CD4-positive, CD25-positive, alpha-beta regulatory T cell (primary cell): ENCODE measurements at places on chromosomes 7 and 10. TPM values are rescaled to one million over a fixed set of nuclear protein-coding genes. Genes with fewer than 3 reads are reported as not detected.

CALML5 gene
- not detected for polyA plus RNA-seq

C10orf71 gene
- not detected for polyA plus RNA-seq

CYP2E1 gene
- not detected for polyA plus RNA-seq

CTBP2 gene
- polyA plus RNA-seq = 0.13 TPM

ANKRD1 gene
- not detected for polyA plus RNA-seq

CYP3A7 gene
- polyA plus RNA-seq = not detected

GPR158 gene
- not detected for polyA plus RNA-seq

CLRN3 gene
- polyA plus RNA-seq = not detected

LFNG gene
- 2.3 TPM for polyA plus RNA-seq

CCT6A gene
- 96.2 TPM for polyA plus RNA-seq

ADAM8 gene
- 54.3 TPM for polyA plus RNA-seq

UCN3 gene
- polyA plus RNA-seq = not detected

VWA2 gene
- not detected for polyA plus RNA-seq

VPS37D gene
- not detected for polyA plus RNA-seq

ANXA8 gene
- polyA plus RNA-seq = not detected
